Fibroblast of the conjunctiva (primary cell): ENCODE measurements at places on chromosomes 2 and 18.

GRCh38 chr2:28102455-28102874 lies 211.9 kb downstream of the BABAM2 start:
- DNase-seq: peak; percentile 51

DNA sequence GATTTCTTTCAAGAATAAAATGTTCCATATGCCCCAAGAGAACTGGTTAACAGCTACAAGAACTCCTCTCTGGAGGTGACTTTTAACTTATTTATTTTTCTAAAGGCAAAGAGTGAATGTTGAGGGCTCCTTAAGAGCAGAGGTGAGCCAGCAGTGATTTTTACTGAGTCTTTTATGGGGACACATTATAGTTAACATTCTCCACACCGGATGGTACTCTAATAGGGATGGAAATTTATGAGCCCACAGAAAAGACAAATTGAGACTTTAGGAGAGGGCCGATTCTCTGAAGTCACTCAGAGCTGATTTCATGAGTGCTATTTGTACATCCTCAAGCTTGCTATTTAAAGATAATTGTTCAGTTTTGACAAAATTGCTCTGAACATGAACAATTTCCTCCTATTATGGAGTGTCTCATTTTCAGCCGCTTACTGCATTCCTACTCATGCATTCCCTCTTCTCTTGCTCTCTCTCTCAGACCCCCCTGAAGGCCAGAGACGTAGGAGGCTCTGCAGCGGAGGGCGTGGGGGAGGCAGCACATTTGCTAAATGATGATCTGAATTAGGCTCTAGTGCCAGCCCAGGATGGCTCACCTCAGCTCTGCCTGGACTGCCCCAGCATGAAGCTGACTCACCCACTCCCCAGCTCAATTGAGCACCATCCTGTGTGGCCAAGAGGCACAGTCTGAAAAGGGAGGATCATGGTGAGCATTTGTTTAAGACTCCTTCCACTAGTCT lies 5.9 kb upstream of the RPL37A start:
- peak; percentile 29 for DNase-seq

- DNase-seq: no peak
These were observed 50.4 kb downstream of the POLR1A start for GRCh38 chr2:86055314-86055713.

DNA sequence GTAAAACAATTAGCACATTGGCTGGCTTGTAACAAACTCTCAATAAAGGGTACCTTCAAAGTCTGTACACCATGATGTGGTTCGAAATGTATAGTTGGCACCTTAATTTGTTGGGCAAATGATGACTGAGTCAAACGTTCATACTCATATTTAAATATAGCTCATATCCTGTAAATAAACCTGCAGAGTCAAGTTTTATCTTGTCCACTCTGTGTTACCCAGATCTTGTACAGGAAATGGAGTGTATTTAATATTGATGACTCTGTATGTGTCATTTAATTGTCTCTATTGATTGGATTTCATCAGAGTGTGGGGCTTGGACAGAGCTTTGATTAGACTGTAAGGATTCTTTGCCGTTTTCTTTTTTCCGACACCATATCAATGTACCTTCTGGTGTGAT lies 805.6 kb upstream of the ZEB2 start:
- DNase-seq: no peak

DNA sequence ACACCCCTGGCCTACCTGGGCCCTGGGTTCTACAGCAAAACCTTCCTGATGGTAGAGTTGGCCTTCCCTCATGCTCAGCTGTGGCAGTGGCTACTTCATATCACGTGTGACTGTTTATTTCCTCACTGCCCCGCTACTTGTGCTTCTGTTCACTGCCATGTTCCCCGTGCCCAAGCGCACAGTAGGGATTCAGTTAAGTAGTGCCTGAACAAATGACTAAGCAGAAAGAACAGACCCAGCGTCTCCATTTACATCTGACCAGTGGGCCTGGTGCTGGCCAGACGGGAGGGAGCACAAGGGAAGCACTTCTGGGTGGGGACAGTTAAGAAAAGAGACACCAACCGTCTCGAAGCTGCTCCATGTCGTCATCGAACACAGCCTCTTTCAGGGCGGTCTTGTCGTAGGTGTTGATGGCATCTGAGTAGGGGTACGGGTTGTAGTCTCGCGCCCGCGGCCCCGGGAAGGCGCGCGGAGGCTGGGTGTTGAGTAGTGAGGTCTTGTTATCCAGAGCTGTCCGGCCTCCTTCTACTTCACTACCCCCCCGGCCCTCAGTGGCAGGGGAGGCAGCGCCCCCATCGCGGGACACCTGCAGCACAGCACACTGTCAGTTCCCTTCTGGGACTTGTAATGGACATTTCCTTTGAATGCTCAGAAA lies 82.4 kb upstream of the TFCP2L1 start:
- no peak for DNase-seq

- DNase-seq: peak; percentile 27
These were observed 11.1 kb upstream of the VPS4B start for GRCh38 chr18:63433334-63433866.

- no peak for DNase-seq
These were observed 9.3 kb upstream of the ESPNL start for GRCh38 chr2:238090887-238091286.

DNA sequence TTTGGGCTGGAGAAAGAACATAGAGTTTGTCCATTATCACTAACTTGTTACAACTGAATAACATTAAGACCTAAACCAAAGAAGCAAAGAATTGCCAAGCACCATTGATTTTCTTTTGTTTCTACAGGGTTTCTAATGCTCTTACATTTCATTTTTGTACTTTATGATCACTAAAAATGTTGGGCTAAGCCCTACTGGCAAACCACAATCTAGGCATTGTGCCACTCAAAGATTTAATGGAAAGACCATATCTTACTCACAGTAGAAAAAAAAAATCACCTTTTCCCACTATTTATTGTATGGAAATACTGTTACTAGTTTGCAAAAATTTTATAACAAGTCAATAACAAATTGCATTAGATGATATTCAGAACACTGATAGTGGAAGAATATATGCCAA lies 447.4 kb upstream of the PKDCC start:
- DNase-seq: peak; percentile 12
